ENCODE measurements at places on chromosomes 13 and 19.

GRCh38 chr19:15779756-15780476 lies 7.5 kb upstream of the OR10H5 start:
- no peak for DNase-seq

DNA sequence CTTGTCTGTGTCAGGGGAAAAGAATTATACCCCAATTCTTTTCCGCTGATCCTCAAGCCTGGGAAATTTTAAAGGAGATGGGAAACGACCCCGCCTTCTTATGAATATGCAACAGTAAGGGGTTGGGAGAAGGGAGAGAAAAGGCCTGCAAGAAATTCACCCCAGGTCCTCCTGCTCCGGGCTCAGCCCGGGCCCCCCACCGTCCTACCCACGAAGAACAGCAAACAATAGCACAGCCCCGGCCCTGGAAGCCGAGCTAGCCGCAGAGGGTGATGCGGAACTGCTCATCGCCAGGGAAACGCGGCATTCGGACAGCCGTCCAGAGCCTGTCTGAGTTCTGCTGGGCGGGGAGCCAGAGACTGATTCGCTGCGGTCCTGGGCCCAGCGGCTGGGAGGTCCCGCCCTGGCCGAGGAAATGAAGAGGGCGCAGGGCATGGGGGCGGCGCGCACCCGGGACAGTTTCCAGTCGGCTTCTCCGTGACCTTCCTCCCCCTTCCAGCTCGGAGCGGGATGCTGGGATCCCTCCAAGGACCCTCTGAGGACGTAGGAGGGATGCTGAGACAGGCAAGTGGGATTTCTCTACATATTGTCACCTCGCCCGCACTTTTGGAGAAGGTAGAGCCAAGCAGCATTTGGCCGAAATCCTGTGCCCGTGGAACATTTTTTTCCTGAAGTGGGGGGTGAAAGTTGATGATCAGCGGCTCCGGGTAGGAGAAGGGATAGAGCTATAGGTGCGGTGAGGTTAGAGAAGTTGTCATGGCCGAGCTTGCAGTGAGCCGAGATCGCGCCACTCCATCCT lies 82.3 kb upstream of the C1QTNF9B start:
- peak; percentile 64 for DNase-seq

- no peak for DNase-seq
These were observed 8.6 kb downstream of the PDX1 start for GRCh38 chr13:27928353-27928804.

DNA sequence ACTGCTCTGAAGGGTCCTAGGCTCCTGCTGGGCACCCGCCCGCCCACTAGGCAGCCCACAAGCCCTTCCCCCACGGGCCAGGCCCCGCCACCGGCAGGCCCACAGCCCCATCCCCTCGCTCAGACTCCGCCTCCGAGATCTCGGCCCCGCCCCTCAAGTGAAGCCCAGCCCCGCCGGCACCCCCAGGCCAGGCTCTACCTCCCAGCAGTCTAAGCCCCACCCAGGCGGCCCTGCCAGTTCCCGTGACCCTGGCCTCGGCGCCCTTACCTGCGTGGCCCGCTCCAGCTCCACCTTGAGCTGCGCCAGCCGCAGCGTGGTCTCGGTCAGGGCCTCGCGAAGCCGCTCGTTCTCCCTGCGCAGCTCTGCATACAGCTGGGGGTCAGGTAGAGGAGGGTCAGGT lies 16.3 kb downstream of the EPS8L1 start:
- no peak for DNase-seq

DNA sequence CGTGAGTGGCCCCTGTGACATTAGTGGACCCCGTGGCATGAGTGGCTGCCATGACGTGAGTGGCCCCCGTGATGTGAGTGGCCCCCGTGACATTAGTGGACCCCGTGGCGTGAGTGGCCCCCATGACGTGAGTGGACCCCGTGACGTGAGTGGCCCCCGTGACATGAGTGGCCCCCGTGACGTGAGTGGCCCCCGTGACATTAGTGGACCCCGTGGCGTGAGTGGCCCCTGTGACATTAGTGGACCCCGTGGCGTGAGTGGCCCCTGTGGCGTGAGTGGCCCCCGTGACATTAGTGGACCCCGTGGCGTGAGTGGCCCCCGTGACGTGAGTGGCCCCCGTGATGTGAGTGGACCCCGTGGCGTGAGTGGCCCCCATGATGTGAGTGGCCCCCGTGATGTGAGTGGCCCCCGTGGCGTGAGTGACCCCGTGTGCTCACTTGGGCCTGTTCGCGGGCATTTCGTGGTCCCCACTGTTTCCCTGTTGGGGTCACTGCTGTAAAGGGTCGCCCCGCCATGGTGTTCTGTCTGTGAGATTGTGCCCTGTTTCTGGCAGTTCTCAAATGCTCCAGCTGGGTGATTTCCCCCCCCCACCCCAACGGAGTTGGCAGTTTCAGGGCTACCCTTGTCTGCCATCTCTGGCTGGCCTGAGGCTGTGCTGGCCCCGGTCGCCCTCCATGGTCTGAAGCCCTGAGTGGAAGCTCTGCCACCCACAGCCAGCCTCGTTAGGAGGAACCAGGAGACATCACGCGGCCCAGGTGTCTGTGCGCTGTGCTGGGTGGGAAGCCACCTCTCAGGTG lies 64.2 kb downstream of the MCF2L start:
- no peak for DNase-seq

DNA sequence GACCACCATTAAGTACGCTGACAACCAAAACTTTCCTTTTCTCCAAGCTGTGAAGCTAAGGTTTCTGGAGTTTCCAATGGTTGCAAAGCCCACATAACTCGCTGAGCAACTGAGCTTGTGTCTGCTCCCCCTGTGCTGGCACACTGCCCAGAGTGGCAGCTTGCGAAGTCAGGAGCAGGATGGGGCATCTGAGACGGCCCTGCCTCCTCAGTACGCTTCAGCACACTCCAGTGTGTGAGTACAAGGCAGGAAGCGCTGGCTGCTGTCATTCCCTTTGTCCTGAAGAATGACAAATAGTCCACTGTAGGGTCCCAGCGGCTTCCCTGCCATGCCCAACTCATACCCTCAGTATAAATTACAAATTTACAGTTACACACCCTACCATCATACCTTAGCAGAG lies 51.5 kb downstream of the SKA3 start:
- no peak for DNase-seq

- DNase-seq = peak; percentile 32
These were observed 1.1 kb downstream of the LSM14A start for GRCh38 chr19:34173193-34173956.

DNA sequence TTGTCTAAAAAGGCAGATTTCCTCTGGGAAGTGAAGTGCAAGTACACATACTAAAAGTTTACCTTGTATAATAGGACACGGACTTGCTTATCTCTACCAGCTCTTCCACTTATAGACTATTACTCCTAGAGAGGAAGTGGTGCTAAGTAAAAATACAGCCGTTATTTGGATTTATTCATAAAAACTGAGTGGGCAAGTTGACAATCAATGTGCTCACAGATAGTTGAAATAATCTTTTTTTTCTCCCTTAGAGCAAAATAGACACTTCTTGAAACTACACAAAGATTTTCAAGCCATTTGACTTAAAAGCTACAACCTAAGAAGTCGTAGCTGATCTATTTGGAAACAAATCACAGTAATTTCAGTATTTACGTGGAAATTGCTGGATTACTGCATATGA lies 2584.7 kb upstream of the PCDH20 start:
- no peak for DNase-seq

DNA sequence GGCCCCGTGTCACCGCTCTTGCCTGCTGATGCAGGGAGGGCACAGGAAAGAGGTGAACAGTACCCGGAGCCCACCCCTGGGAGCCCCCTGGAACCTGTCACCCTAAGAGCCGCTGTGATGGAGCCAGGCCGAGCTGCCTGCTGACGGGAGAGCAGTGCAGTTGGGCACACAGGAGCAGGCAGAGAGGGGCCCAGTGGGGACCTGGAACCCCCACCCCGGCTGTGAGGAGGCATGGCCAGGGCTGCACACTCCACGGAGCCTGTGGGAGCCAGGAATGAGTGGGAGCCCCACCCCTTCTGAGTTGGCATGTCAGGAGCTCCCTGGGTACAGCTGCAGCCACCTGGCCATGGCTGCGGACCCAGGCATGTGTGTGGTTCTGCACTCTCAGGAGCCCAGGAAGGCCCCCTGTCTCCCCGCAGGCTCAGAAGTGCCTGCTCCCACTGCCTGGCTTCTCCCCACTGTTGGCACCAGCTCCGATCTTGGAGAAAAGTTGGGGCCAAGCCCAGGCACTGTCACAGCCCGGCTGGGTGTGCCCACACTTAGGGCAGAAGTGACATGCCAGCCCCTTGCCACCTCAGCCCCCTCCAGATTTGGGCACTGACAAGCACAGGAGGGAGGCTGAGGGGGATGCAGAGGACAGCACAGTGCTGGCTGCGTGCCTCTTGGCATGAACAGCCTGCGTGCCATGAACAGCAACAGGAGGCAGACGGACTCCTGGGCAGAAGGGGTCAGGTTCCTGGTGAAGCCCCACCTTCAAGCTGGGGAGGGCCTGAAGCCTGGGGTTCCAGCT lies 6.3 kb downstream of the CFAP97D2 start:
- no peak for DNase-seq

DNA sequence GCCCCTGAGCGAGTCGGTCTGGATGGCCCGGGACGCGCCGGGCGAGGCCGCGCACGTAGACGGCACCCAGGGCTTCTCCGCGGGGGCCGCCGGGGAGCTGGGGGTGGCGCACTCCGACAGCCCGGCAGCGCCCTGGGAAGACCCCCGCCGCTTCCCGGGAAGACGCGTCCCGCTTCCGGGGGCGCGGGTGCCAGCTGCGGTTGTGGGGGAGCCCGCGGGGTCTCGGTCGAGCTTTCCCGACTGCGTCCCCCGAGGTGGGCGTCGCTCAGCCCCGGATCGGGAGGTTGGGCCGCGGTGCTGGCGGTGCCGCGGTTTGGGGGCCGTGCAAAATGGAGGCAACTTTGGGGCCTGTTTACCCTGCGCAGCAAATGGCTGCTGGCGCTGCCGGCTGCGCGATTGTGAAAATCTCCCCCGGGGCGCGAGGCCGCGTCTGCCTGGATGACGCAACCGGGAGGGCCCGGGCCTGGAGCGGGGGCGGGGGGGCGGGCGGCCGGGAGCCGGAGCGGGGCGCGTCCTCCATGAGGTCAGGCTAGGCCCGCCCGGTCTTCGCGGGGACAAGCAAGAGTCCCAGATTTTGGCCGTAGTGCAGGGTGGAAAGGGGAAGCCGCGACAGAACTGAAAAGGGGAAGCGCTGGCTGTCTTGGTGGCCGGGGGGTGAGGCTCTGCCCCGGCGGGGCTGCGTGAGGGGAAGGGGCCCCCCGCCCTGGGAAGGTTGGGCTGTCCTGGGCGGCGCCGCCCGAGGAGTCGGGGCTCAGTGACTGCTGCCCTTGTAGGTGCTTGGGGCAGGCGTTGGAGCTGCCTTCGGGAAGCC lies 11.3 kb downstream of the PEAK3 start:
- DNase-seq = peak; percentile 75

GRCh38 chr13:97490702-97491307 lies 56.8 kb downstream of the RAP2A start:
- DNase-seq = no peak

DNA sequence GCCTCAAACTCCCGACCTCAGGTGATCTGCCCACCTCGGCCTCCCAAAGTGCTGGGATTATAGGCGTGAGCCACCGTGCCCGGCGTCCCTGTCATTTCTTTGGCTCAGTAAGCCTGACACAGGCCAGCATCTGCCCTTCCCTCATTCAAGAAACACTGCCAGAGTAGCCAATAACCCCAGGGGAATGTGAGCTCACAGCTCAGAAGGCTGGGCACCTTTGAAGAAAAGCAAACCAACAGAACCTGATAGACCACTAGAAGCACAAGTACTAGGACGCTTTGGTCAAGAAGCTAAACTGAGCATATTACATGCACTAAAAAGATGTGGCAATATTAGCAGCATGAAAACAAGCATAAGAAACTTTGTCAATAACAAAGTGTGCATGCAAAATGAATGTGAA lies 14.2 kb downstream of the SIGLEC5 start:
- no peak for DNase-seq
